ENCODE measurements at places on chromosomes 3 and 15.
A peak's percentile ranks its signal among the peaks of the same experiment; 100 is the strongest.

GRCh38 chr15:63601704-63602185 lies 4.6 kb downstream of the FBXL22 start:
- DNase-seq: no peak

DNA sequence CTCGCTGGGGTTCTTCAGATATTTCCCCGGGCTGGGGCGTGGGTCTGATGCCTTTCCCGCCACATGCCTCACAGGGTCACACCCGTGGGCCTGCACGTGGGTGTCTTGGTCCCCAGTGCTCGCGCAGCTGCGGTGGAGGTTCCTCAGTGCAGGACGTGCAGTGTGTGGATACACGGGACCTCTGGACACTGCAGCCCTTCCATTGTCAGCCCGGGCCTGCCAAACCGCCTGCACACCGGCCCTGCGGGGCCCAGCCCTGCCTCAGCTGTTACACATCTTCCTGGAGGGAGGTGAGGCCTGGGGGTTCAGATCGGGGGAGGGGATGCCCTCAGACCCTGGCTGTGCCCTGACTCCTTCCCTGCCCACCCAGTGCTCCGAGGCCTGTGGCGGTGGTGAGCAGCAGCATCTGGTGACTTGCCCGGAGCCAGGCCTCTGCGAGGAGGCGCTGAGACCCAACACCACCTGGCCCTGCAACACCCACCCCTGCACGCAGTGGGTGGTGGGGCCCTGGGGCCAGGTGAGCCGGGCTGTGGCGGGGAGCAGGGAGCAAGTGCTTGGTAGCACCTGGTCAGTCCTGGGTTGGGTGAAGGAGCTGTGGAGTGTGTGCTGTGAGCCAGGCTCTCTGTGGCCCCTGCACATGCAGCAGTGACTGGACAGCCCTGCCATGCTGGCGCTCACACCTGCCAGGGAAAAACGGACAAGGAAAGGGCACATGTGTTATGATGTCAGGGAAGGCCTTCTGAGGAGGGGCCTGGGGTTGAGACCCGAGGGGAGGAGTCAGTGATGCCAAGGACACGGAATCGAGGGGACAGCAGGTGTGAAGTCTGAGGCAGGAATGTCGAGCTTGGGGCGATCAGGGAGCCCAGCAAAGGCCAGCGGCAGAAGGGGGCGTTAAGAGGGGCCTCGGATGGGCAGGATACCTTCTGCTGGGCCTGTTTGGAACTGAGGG lies 88.9 kb downstream of the TBC1D2B start:
- DNase-seq: peak; percentile 3

GRCh38 chr3:156787926-156788663 lies 38.1 kb upstream of the LEKR1 start:
- DNase-seq: no peak

GRCh38 chr3:130925628-130926027 lies 31.7 kb downstream of the ATP2C1 start:
- DNase-seq: no peak

DNA sequence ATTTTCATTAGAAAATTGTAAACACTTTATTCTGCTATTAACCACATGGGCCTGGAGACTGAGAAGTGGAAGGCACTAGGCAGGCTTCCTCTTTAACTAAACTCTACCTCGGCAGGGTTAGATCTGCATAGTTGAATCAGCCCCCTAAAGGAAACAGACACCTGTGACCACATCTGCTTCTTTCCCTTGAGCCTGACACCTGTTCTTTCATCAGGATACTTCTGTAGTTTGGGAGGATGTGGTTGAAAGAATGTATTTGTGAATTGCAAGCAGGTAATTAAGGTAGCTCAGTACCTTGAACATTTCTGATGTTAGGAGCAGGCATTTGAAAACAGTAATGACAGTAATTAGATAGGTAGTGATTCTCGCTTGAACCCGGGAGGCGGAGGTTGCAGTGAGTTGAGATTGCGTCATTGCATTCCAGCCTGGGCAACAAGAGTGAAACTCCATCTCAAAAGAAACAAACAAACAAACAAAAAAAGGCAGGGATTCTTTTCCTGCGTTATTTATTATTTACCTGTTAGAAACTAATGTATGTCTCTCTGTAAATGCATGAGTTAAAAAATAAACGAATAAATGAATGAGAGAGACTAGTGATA lies 468.5 kb downstream of the NLGN1 start:
- no peak for DNase-seq

- DNase-seq: no peak
These were observed 45.2 kb downstream of the SPRED1 start for GRCh38 chr15:38297623-38298388.

DNA sequence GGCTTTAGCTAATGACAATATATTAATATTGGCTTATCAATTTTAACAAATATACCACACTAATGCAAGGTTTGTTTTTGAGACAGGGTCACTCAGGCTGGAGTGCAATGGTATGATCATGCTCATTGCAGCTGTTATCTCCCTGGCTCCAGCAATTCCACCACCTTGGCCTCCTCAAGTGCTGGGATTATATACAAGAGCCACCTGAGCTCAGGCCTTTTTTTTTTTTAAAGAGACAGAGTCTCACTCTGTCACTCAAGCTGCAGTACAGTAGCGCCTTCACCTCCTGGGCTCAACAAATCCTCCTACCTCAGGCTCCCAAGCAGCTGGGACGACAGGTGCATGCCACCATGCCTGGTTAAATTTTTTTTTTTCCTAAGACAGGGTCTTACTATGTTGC lies 11.7 kb downstream of the DLG1 start:
- DNase-seq: no peak

GRCh38 chr3:52195823-52196331 lies 2.1 kb upstream of the ALAS1 start:
- DNase-seq: no peak

GRCh38 chr15:68318931-68319909 lies 41.7 kb downstream of the FEM1B start:
- DNase-seq: no peak

DNA sequence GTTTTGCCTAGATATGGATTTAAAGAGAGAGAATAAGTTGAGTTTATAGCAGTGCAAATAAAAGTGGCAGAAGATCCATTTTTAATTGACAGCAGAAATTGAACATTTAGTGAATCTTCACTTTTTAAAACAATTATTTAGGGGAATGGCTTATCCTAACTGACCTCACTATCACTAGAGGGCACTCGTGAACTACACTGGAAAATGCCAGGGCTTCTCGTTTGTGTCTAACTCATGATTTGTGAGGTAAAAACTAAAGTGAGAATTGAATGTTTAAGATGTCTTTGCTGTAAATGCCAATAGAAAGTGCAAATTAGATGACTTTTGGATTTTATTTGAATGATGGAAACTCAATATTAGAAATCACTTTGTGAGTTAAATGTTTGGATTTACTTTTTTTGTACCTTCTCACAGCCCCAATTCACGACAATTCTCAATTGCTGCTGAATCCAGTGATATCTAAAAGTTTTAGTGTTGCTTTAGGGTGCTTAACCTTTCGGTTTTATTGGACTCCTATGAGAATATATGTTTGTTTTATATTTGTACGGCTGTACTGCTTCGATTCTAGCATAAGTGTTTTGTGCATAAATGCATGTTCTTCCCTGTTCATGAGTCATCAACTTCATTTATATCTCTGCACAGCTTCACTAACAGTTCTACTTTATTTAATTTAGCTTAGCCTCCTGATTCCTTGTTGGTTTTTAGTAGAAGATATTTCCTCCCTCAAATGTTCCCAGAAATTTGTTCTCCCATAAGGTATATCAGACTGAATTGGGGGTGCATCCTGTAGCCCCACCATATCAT lies 462.1 kb downstream of the MFSD1 start:
- peak; percentile 37 for DNase-seq

GRCh38 chr15:75493732-75494131 lies 42.2 kb upstream of the SIN3A start:
- DNase-seq: no peak

DNA sequence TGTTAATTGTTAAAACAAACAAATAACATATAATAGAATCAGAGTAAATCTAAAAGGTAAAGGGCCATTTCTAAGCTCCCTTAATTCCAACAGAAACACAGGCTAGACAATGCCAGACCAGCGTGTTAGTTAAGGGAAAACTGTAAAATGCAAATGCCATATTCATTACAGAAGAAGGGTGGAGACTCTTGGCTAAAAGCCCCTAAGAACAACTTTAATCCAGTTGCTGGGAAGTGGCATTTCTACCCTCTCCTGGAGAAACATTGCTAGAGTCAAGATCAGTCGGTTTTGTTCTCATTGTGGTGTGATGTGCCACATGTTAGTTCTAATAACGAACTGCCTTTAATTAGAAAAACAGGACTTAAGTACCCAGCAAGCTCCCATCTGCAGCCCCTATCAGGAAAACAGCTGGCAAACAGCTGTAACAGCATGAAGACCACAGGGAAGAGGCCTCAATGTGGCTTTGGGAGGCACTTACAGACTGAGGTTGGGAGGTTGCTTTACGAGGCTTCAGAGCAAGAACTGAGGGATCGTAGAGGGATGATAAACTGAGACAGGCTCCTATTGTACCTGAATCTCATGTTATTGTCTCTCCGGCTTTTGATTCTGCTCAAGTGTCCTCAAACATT lies 1134.8 kb downstream of the ROBO1 start:
- no peak for DNase-seq

GRCh38 chr3:56209982-56210751 lies 258.1 kb downstream of the ERC2 start:
- no peak for DNase-seq

GRCh38 chr15:85550283-85550682 lies 169.9 kb downstream of the AKAP13 start:
- DNase-seq: no peak

DNA sequence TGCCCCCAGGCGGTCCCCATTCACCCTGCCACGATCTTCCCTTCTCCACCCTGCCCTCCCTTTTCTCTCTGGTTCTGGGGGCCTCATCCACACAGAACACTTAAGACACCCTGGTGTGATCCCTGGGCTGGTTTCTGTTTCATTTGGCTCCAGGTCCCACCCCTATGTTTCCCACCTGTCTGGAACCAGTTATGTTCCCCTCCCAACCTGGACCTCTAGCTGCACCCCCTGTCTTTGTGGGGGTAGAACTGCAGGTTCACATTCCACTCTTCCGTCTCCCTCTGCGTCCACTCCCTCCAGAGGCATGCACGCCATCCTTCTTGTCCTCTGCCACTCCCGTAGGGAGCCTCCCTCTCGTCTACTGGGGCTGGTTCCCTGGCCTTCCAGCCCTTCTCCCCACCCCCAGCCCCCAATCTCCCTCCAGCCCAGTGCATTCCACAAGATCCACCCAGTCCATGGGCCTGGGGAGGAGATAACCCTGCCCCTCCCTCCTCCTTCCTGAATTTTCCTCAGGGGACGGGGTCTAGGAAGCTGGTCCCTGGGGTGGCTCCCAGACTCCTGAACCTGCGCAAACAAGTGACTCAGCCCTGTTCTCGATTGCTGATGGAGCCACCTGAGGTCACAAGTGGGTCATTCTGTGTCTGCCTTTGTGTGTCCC lies 73.8 kb downstream of the ABTB1 start:
- DNase-seq: no peak

- DNase-seq: no peak
These were observed 311.3 kb downstream of the SLC9A9 start for GRCh38 chr3:143536817-143537535.

DNA sequence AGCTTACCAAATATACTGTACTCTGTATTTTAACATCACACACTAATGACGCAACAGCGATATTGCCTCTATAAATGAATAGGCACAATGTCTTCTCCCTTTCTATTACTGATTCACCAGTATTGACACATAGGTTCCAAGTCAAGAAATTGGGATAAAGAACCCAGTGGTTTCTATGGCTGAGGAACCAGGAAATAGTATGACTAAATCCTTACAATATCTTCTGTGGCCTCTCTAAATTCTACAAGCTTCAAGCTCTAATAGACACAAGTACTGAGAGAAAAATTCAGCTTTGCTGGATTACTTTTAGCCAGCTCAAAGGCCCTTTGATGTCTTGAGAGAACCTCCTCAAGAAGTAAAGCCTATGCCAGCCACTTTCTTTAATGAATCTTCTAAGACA lies 162.5 kb downstream of the DPH6 start:
- no peak for DNase-seq

GRCh38 chr15:70539409-70539808 lies 223.9 kb downstream of the UACA start:
- no peak for DNase-seq

- no peak for DNase-seq
These were observed 48.1 kb downstream of the ADAM10 start for GRCh38 chr15:58701376-58701775.

DNA sequence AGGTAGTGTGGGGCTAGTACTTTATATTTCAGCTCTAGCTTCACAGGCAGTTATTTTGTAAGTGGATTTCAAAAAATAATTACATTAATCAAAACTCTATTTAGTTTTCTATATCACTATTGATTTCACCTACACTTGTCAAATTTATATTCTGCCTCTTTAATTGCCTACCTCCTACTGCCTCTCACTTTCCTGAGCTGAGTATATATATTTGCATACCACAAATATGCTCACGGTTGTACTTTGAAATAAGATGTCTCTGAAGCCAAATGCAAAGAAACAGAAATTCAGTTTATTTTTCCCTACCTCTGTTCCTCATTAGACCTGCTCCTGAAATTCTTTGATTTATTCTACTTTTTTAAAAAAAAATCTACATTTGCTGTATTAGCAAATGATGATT lies 309.3 kb upstream of the TGFBR2 start:
- DNase-seq: no peak

GRCh38 chr3:121601212-121601812 lies 8.1 kb downstream of the FBXO40 start:
- DNase-seq: no peak

DNA sequence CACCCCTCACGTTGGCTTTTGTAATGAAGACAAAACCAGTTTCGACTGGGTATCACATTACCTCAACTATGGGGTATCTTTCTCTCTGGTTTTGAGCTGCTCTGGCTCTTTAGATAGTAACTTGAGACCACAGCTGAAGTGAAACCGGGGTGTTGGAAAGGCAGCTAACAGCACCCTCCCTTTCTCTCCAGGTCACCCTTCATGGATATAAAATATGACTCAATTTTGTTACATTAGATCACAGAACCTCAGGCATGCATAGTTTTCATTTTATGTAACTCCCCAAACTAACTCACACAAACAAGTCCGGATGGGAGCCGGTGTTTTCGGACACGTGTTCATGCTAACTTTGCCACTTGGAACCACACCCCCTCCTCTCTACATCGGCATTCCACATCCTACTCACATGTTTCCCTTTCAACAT lies 90.7 kb downstream of the NR2F2 start:
- DNase-seq: no peak

GRCh38 chr15:70494852-70495571 lies 268.3 kb downstream of the UACA start:
- no peak for DNase-seq

DNA sequence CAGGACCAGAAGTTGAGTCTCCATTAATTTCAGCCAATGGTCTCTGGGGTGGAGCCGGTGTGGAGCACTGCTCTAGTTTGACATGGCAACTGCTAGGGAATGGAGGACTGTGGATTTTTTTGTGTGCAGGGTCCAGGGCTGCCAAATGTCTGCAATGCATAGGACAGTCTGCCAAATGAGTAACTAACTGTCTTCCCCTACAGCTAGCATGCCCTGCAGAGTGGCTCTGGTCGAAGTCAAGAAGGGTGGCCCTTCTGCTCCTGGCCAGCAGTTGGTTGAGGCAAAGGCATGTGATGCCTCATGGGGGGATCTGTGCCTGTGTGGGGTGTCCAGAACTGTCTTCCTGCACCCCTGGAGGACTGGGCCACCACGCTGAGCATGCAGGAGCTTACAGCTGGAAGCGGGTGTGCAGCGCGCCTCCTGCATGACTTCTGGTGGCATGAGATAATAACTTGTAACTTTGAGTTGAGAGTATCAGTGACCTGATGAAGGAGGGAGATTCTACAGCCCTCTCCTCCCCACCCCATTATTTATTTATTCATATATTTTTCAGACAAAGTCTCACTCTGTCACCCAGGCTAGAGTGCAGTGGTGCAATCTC lies 4.6 kb downstream of the TPRA1 start:
- DNase-seq: no peak

- DNase-seq: no peak
These were observed 165.5 kb downstream of the MEX3B start for GRCh38 chr15:81880314-81880713.
